ENCODE measurements at places on chromosomes 7 and 10. TPM values are rescaled to one million over a fixed set of nuclear protein-coding genes. Genes with fewer than 3 reads are reported as not detected.

GRCh38 chr10:129646973-129647372 lies 179.9 kb downstream of the MGMT start:
- DNase-seq = no peak

RAPGEF5 gene
- 106 TPM for total RNA-seq

DNA sequence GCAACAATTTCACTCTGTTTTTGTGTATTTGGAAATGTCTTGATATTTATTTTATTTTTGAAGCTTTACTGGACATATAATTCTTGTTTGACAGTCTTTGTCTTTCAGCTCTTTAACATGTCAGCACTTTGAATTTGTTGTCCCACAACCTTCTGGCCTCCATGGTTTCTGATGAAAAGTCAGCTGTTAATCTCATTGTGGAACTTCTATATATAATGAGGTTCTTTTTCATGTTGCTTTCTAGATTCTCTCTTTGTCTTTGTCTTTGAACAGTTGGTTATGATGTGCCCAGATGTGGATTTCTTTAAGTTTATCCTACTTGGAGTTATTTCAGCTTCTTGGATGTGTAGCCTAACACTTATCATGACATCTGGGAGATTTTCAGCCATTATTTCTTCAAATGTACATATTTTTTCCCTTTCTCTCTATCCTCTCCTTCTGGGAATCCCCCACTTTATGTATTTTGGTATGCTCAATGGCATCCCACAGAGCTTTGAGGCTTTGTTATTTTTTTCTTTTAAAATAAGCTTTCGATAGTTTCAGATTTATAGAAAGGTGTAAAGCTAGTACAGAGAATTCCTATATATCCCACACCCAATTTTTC lies 9.5 kb upstream of the LMTK2 start:
- no peak for DNase-seq

OR6B1 gene
- total RNA-seq = not detected

DNA sequence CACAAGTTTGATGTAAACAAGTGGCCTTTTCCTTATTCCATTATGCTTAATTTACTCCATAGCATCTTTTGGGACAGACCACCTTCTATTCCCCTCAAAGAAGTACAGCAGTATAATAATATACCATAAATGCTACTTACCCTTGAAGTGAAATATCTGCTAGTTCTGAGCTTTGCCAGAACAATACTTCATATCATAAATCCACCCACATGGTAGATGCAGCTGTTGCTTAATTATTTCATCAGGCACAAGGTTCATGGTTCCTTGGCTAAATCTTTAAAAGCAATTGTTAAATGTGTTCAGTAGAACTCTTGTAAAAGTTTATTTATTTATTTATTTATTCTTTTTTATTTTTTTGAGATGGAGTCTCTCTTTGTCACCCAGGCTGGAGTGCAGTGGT lies 32.9 kb downstream of the CSTF2T start:
- no peak for DNase-seq

GRCh38 chr7:6600093-6600492 lies 10.3 kb downstream of the INTS15 start:
- DNase-seq = no peak

OR2A5 gene
- total RNA-seq = not detected

Measured in pulmonary artery endothelial cell (primary cell).